ENCODE measurements at places on chromosomes 2 and 18.

GRCh38 chr2:36770542-36771287 is 74.2 kb downstream of the VIT start:
- DNase-seq, result peak; percentile 11

GRCh38 chr2:183011743-183012142 is 26.5 kb downstream of the NCKAP1 start:
- DNase-seq, result no peak

- DNase-seq, result no peak
Observed at GRCh38 chr2:8257502-8257901, 424.4 kb upstream of the ID2 start.

GRCh38 chr2:100292022-100292580 is 30.2 kb downstream of the LONRF2 start:
- peak; percentile 10 for DNase-seq

DNA sequence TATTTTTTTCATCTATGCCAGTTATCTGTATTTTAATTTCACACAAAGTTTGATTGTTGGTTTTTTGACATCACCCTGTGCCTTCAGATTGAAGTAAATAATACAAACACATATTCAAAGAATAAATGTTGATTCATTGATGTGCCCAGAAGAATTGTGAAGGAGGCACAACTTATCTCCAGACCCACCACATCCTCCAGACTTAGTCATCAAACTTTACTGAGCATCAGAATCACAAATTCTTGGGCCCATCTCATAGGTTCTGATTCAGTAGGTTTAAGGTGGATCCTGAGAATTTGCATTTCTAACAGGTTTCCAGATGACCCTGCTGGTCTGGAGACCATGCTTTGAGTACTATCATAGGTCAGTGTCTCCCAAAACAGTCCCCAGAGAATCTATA is 82.8 kb upstream of the PIK3C3 start:
- DNase-seq, result no peak

GRCh38 chr18:34061226-34061625 is 163.5 kb downstream of the NOL4 start:
- DNase-seq, result no peak
